ENCODE measurements at places on chromosomes 6 and 20.

GRCh38 chr6:15672818-15673217 is 10.0 kb upstream of the DTNBP1 start:
- peaks cover 16% of the 10 kb centered on the region for H3K4me1 ChIP-seq
- peaks cover 47% of the 10 kb centered on the region for H3K27me3 ChIP-seq
- no peak for DNase-seq
- no peaks in the 10 kb centered on the region for H3K36me3 ChIP-seq
- no peak overlapping the region for H3K4me3 ChIP-seq
- no peak overlapping the region for H3K27ac ChIP-seq

DNA sequence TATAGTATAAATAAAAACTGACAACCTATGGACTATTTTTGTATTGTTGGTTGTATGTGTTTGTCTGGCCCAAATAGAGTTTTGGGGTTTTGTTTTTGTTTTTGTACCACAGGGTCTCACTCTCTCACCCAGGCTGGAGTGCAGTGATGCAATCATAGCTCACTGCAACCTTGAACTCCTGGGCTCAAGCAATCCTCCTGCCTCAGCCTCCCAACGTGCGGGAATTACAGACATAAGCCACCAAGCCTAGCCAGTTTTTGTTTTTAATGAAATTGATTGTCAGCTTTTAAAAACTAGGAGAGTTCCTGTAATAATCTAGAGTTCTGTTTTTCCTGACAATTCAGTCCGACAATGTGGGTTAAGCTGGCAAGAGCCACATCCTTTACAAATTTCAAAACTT is 98.7 kb downstream of the ZMYND8 start:
- H3K36me3 ChIP-seq, result peaks cover 88% of the 10 kb centered on the region
- H3K4me3 ChIP-seq, result no peak overlapping the region
- no peak overlapping the region for H3K27ac ChIP-seq
- H3K27me3 ChIP-seq, result no peaks in the 10 kb centered on the region

- H3K4me1 ChIP-seq, result peaks cover 3% of the 10 kb centered on the region
- no peaks in the 10 kb centered on the region for H3K36me3 ChIP-seq
- DNase-seq, result no peak
- H3K27ac ChIP-seq, result no peak overlapping the region
- no peaks in the 10 kb centered on the region for H3K27me3 ChIP-seq
Measured at GRCh38 chr20:9130521-9130920, 61.6 kb downstream of the PLCB4 start.

DNA sequence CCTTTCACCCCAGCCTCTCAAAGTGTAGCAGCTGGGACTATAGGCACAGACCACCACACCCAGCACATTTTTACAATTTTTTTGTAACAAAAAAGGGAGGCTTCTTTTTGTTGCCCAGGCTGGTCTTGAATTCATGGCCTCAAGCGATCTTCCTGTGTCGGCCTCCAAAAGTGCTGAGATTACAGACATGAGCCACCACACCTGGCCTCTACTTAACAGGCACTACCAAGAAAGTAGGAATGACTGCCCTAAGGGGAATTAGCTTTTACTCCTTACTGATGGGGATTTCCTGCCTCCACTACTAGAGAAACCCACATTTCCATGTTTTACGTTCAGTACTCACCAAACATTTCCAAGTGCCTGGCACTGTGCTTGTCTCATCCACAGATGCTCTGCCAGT is 109.6 kb downstream of the CARMIL1 start:
- H3K27me3 ChIP-seq, result no peaks in the 10 kb centered on the region
- no peak overlapping the region for H3K27ac ChIP-seq
- no peaks in the 10 kb centered on the region for H3K36me3 ChIP-seq
- H3K4me1 ChIP-seq, result no peaks in the 10 kb centered on the region
- no peak for DNase-seq

DNA sequence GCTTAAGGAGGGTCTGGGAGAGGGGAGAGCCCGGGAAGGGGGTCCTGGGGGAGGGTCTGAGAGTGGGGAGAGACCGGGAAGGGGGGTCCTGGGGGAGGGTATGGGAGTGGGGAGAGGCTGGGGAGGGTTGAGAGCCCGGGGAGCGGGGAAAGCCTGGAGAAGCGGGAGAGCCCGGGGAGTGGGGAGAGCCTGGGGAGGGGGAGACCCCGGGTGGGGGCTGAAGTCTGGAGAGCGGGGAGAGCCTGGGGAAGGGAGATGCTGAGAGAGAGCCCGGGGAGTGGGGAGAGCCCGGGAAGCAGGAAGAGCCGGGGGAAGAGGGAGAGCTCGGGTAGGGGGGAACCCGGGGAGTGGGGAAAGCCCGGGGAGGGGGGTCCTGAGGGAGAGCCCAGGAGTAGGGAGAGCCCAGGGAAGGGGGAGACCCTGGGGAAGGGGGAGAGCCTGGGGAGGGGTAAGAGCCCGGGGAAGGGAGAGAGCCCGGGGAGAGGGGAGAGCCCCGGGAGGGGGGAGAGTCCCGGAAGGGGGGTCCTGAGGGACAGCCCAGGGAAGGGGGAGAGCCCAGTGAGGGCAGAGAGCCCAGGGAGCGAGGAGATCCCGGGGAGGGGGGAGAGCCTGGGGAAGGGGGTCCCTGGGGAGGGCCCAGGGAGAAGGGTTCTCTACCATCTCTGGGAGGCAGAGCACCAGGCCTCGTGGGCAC is 148.5 kb downstream of the SYNDIG1 start:
- H3K27ac ChIP-seq, result no peak overlapping the region
- H3K4me3 ChIP-seq, result no peak overlapping the region
- H3K4me1 ChIP-seq, result no peaks in the 10 kb centered on the region
- peak; percentile 37 for DNase-seq
- peaks cover 12% of the 10 kb centered on the region for H3K27me3 ChIP-seq

DNA sequence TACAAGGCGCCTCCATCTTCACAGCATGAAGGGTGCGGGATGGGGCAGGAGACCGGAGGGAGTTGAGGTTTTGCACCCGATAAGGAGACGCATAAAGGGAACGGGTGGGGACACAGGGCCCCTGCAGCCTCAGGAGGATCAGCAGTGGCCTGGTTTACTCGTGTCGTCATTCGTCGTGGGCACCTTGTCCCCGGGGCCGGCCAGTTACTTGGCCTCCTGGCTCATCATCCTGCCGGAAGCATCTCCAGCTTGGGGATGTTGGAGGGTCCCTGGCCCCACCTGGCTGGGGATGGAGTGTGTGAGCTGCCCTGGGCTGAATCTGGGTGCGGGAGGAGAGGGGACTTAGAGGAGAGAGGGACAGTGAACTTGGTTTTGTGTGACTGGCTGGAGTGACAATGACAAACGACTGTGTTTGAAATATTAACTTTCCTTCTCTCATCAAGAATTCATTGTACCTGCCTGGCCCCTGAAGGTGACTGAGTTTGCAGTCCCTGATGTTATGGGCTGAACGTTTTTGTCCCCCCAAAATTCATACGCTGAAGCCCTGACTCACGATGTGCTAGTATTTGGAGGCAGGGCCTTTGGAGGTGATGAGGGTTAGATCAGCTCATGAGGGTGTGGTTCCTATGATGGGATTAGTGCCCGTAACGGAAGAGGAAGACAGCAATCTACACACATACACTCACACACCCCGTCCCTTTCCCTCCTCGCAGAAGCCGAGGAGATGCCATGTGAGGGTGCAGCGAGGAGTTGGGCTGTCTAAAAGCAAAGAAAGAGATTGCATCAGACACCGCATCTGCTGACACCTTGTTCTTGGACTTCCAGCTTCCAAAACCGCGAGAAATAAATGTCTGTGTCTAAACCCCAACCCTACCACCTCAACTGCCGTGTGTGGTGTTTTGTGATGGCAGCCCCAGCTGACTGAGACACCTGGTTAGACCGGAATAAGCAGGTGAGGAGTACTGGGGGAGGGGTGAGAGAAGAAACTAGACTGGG is 65.0 kb upstream of the MAP3K4 start:
- no peak for DNase-seq
- no peak overlapping the region for H3K4me3 ChIP-seq
- no peak overlapping the region for H3K27ac ChIP-seq
- no peaks in the 10 kb centered on the region for H3K27me3 ChIP-seq

- no peak for DNase-seq
- no peak overlapping the region for H3K27ac ChIP-seq
- H3K4me1 ChIP-seq, result no peaks in the 10 kb centered on the region
- H3K36me3 ChIP-seq, result peaks cover 82% of the 10 kb centered on the region
- no peaks in the 10 kb centered on the region for H3K27me3 ChIP-seq
Measured at GRCh38 chr20:17633221-17633849, 48.7 kb downstream of the RRBP1 start.

GRCh38 chr20:43160941-43161340 is 28.8 kb downstream of the PTPRT start:
- H3K36me3 ChIP-seq, result no peaks in the 10 kb centered on the region
- no peak for DNase-seq
- no peaks in the 10 kb centered on the region for H3K27me3 ChIP-seq
- H3K4me3 ChIP-seq, result no peak overlapping the region
- H3K27ac ChIP-seq, result no peak overlapping the region

GRCh38 chr6:125509477-125509876 is 207.7 kb upstream of the HDDC2 start:
- H3K4me3 ChIP-seq, result no peak overlapping the region
- no peak for DNase-seq
- H3K36me3 ChIP-seq, result no peaks in the 10 kb centered on the region
- no peak overlapping the region for H3K27ac ChIP-seq
- no peaks in the 10 kb centered on the region for H3K4me1 ChIP-seq

DNA sequence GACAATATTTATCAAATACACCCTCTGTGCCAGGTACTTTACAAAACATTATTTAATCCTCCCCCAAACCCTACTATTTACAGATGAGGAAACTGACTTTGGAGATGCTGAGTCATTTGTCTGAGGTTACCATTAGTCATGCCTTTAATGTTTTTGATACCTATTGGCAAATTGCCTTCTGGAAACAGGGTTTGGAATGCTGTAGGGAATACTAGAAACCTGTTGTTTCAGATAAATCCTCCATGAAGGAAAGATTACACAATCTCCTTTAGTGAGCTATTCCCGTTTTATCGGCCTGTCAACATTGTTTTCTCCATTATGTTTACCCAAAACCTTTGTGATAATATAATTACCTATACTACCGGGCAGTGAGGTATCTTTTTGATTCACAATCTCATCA is 93.6 kb upstream of the ADGRF1 start:
- no peak for DNase-seq
- H3K4me1 ChIP-seq, result peaks cover 19% of the 10 kb centered on the region
- no peak overlapping the region for H3K27ac ChIP-seq
- no peaks in the 10 kb centered on the region for H3K27me3 ChIP-seq
- peak overlapping the region; percentile 14 for H3K4me3 ChIP-seq
- H3K36me3 ChIP-seq, result no peaks in the 10 kb centered on the region

DNA sequence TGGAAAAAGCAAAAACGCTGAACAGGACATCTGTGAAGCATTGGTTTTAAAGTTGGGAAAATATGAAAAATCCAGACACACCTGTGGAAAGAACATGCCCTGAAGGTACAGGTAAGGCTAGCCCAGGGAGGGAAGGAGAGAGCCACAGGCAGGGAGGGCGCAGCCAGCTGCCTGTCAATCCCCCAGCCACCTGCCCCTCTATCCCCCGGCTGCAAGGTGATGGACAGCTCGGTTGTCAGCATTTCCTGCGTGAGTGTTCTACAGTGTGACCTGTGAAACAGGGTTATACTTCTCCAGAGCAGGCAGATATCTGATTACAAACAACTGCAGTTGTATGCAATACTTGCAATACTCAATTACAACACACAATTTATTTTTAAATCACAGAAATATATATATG is 358.1 kb downstream of the SMOC2 start:
- no peaks in the 10 kb centered on the region for H3K4me1 ChIP-seq
- peak; percentile 32 for DNase-seq
- no peaks in the 10 kb centered on the region for H3K27me3 ChIP-seq
- no peak overlapping the region for H3K4me3 ChIP-seq
- no peaks in the 10 kb centered on the region for H3K36me3 ChIP-seq

DNA sequence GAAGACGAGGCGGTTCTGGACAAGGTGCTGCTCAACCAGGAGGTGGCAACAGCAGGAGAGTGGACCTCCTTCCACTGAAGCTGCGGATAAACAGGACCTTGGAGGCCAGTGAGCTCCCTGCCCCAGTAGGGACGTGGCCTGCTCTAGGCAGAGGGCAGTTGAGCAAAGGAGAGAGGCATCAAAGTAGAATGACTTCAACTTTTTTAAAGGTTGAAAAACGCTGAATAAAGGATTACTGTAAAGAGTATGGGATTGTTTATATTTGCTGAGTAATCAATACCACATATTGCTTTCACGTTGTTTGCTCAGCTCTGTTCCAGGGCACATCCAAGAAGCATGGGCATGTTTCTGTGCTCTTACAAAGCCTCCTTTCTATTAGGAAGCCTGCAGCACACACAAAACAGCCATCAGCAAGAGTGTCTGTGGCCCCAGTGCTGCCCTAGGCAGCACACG is 48.1 kb downstream of the ERMARD start:
- H3K4me1 ChIP-seq, result peaks cover 25% of the 10 kb centered on the region
- H3K4me3 ChIP-seq, result no peak overlapping the region
- DNase-seq, result peak; percentile 41
- no peaks in the 10 kb centered on the region for H3K27me3 ChIP-seq

- no peaks in the 10 kb centered on the region for H3K4me1 ChIP-seq
- no peaks in the 10 kb centered on the region for H3K27me3 ChIP-seq
- H3K36me3 ChIP-seq, result peaks cover 12% of the 10 kb centered on the region
- H3K4me3 ChIP-seq, result no peak overlapping the region
Measured at GRCh38 chr6:154414021-154414813, 57.6 kb upstream of the IPCEF1 start.

- H3K4me1 ChIP-seq, result no peaks in the 10 kb centered on the region
- no peaks in the 10 kb centered on the region for H3K36me3 ChIP-seq
- no peak overlapping the region for H3K27ac ChIP-seq
- no peaks in the 10 kb centered on the region for H3K27me3 ChIP-seq
- no peak overlapping the region for H3K4me3 ChIP-seq
- no peak for DNase-seq
Measured at GRCh38 chr6:26445934-26446667, 5.8 kb downstream of the BTN3A3 start.

DNA sequence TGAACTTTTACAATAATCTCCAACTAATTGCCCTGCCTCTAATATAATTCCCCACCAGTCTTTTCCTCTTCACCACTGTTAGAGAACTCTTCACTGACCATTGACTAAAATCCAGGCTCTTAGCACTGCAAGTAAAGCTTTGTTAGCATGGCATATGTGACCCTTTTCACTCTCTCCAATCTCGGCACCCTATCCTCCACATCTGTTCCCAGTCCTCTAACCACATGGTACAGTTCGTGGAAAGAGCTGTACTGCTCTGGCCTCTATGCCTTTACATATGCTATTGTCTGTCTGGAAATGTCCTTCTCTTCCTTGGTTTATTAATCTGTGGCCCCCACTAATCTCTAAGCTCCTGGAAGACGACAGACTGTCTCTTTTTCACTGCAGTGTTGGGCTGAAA is 63.0 kb upstream of the EIF2S2 start:
- no peak overlapping the region for H3K27ac ChIP-seq
- no peak overlapping the region for H3K4me3 ChIP-seq
- no peaks in the 10 kb centered on the region for H3K4me1 ChIP-seq
- no peaks in the 10 kb centered on the region for H3K36me3 ChIP-seq
- no peaks in the 10 kb centered on the region for H3K27me3 ChIP-seq

DNA sequence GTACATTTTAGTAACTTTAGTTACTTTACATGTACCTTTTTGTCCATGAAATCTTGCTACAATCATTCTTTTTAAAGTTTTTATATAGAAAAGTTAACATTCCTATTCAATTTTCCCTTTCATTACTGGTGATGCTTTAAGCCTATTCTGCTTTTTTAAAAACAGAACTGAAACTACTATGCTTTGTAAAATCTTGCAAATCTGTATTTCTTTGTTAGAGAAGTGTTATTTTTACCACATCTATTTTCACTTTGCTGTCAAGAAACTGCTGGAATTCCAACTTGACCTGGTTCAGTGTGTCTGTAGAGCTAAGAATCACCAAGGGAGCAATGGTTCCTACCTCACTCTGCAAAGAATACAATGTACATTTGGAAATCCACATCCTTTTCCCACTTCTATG is 21.8 kb upstream of the SAMD5 start:
- no peaks in the 10 kb centered on the region for H3K27me3 ChIP-seq
- no peak overlapping the region for H3K27ac ChIP-seq
- no peak overlapping the region for H3K4me3 ChIP-seq
- no peaks in the 10 kb centered on the region for H3K36me3 ChIP-seq

Measured in endodermal cell (in vitro differentiated cells).